ENCODE measurements at places on chromosomes 13 and 19. TPM values are rescaled to one million over a fixed set of nuclear protein-coding genes. Genes with fewer than 3 reads are reported as not detected.

GRCh38 chr19:48671446-48671995 lies 1.3 kb downstream of the NTN5 start:
- H3K4me1 ChIP-seq = peaks cover 3% of the 10 kb centered on the region
- no peaks in the 10 kb centered on the region for H3K36me3 ChIP-seq
- no peaks in the 10 kb centered on the region for H3K27me3 ChIP-seq
- DNase-seq = no peak
- H3K27ac ChIP-seq = no peak overlapping the region
- no peak overlapping the region for H3K4me3 ChIP-seq

- H3K4me1 ChIP-seq = no peaks in the 10 kb centered on the region
- H3K27ac ChIP-seq = no peak overlapping the region
- H3K36me3 ChIP-seq = no peaks in the 10 kb centered on the region
- no peaks in the 10 kb centered on the region for H3K27me3 ChIP-seq
- no peak for DNase-seq
These were observed 21.9 kb downstream of the COMP start for GRCh38 chr19:18768997-18769891.

GRCh38 chr13:91058066-91058465 lies 289.4 kb upstream of the MIR17HG start:
- no peak overlapping the region for H3K4me3 ChIP-seq
- no peaks in the 10 kb centered on the region for H3K4me1 ChIP-seq
- H3K36me3 ChIP-seq = no peaks in the 10 kb centered on the region
- no peak for DNase-seq
- no peaks in the 10 kb centered on the region for H3K27me3 ChIP-seq

FPR1 gene
- 4.8 TPM for total RNA-seq

LAIR1 gene
- total RNA-seq = 4.7 TPM
